ENCODE measurements at places on chromosomes 11 and 22.

- peak; percentile 29 for DNase-seq
Measured at GRCh38 chr11:9662273-9662672, 1.6 kb upstream of the SWAP70 start.

DNA sequence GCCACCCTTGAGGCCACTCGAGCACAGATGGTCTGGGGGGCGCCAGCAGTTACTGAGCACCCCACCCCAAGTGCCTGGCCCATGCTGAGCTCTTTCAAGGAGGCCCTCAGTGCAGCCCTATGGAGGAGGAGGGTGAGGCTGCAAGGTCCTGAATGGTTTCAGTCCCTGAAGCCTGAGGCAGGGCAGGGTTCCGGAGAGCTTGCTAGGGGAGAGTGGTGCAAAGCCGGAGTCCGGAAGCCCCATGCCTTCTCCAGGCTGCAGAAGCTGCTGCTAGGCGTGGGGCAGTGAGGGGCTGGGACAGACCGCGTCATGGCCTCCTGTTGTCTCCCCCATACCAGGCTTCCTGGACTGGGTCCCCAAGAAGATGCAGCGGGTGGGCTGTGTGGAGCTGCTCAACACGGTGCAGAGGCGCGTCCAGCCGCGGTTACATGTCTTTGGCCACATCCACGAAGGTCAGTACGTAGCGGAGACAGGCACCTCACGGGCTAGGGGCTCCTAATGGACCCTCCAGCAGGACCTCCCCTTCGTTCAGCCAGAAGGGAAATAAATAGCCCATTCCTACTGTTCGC, 90.6 kb downstream of the MPPED1 start:
- no peak for DNase-seq

DNA sequence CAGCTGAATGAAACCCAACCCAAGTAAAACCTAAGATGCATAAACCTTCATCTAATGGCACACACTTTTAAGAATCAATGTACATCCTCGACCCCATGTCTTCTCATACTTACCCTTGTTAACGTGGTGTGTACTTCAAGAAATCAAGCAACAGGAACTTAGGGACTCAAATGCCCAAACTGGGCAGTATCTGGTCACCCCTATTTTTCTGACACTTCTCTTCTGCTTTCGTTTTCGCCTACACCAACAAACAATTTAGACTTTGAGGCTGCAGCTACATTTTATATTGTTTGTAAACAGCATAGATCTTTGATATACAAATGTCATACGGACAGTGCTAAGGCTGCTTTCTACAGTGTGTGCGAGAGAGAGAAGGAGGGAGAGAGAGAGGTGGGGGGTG, 1044.0 kb downstream of the NTM start:
- DNase-seq: no peak

GRCh38 chr11:14309425-14310192, 49.4 kb downstream of the RRAS2 start:
- no peak for DNase-seq

DNA sequence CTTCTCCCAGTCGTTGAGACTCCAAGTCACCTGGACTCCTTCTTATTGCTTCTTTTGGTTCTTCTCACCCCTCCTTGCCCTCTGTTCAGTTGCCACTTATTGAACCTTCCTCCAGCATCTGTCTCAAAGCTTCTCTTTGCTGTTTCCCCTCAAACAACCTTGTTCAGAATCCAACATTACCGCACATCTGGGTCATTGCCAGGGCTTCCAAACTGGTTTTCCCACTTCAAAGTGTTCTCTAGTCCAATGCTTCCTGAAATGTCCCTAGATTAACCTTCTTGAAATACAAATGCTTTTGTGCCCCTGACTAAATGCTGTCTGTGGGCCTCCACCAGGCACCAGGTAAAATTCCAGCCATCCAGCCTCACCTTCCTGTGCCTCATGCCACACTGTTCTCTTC, 100.8 kb upstream of the TTC12 start:
- no peak for DNase-seq

GRCh38 chr11:64665411-64665821, 57.6 kb downstream of the NRXN2 start:
- DNase-seq: no peak

- peak; percentile 84 for DNase-seq
Measured at GRCh38 chr11:73393479-73394415, 17.5 kb downstream of the RELT start.

GRCh38 chr22:37126882-37127281, 17.4 kb upstream of the TMPRSS6 start:
- no peak for DNase-seq

DNA sequence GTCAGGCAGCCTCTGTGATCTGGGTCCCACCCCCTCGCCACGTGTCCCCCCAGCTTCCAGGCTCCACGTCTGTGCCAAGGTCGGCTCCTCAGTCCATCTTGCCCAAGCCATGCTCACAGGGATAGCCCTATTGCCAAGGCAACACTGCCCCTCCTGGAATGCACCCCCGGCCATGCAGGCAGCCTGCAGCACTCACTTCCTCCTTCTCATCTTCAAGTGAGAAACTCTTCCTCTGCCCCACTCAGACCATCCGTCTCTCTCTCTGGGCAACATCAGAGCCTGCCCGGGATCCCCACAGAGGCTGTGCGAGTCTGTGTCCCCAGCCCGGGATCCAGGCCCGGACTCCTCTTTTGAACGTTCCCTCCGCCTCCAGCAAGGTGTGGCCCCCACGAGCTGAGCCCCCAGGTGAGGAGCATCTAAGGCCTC, 852.3 kb downstream of the BRD1 start:
- no peak for DNase-seq

DNA sequence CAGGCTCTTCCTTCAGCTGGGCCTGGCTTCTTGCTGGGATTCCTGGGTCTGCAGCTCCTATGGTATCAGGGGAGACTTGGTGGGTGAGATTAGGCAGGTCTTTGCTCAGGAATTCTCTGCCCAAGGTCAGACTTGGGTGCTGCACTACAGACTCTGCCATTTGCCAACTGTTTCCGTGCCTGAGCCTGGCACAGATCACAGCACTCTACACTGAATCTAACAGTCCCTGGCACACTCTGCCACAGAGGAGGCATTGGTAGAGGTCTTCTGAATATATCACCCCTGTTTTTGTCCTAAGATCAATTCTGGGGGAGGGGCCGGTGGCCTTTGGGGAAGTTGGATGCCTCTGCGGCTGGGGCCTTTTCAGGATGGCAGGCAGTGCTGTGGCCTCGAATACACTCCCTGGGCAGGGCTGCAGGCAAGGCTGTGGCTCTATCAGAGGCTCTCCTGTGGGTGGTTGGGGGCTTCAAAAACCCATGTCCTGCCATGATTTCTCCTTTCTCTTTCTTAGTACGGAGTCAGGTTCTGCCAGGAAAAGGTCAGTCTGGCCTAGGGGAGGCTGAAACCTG, 115.0 kb upstream of the NARS2 start:
- no peak for DNase-seq

DNA sequence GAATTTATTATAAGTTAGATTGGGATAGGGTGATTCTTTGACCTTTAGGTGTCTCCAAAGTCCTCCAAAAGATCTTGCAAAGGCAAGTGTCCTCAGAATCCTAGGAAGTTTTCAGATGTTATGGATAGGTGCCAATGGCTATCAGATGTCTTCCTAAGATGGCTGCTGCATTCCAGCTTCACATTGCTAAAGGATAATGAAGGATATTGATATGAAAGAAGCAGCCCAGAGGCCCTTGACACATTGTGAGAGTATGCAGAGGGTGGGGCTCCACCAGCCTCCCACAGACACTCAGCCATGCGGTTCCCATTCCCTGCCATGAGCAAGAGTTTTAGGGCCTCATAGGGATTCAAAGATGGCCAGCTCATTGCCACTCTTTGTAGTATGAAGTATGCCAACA, 22.3 kb upstream of the GLYATL2 start:
- peak; percentile 55 for DNase-seq

DNA sequence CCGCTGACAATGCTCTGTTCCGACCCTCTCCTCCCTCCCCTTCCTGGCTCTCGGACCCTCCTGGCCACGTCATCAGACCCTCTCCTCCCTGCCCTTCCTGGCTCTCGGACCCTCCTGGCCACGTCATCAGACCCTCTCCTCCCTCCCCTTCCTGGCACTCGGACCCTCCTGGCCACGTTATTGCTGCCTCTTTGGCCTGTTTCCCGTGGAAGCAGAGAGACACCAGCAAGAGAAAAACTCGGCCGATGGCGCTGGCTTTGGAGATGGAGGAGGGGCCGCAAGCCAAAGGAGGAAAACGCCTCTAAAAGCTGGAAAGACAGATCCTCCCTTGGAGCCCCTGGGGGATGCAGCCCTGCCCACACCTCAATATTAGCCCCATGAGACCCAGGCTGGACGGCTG, 463.3 kb downstream of the BRD1 start:
- DNase-seq: no peak

DNA sequence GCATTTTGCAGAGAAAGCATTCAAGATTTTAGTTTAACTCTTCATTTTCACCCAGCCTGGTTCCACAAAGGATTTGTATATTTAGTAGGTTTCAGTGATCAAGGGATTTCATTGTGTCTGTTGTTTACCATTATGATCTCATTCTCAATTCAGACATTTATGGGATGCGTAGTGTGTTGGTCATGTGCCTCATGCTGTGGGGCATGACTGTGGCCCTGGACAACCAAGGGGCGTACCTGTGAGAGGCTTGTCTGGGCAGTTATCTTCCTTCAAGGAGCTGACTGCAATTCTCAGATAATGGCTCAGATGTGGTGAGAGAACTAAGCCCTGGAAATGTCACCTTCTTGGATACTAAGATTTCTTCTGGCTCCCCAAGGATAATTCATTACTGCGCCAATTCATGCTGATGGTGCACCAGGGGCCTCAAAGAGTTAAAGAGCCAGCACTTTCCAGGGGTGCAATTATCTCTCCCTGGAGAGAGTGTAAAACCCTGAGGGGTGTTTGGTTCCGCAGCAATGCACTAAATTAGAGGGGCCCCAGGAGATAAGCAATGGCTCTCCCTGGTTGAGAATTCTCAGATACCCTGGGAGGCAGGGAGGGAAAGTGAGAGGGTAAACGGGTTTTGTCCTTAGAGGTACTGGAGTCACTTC, 32.2 kb downstream of the SLC6A5 start:
- no peak for DNase-seq

GRCh38 chr11:74636630-74637184, 44.3 kb downstream of the POLD3 start:
- peak; percentile 81 for DNase-seq

DNA sequence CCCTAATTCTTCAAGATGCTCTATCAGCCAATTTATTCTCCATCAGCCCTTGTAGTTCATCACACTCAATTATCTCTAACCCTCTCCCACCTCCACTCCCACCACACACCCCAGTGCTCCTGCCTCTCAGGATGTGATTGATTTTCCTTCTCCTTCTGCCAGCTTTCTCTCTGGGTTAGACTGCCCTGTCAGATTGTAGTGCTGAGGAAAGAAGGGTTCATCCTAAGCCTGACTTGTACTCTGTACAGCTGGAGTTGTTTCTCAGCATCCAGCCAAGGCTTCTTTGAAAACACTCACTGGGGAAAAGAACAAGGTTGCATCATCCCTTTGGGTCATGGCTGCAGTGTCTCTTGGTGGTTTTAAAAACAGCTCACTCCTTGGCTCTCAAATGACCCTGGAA, 61.2 kb downstream of the CECR2 start:
- no peak for DNase-seq

DNA sequence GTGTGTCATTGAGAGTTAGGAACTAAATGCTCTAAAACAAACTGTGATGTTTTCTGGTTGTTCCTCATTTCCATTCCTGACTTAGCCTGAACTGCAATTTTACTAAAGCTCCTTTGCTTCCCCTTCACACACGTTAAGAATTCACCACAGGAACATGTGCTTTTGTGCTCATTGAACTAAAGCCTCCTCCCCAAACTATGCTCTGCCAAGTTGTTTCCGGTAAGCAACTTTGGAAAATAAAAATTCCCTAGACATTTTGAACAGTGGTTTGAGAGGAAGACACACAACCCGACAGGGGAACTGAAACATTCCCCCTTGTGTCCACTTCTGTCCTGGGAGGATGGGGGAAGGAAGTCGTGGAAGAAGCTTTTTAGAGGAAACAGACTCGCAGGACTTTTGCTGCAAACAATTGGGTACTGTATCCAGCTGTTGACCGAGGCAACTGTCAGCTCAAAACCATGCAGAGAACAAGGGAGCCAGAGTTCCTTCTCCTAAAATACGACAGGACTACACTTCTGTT, 66.9 kb downstream of the GAB2 start:
- peak; percentile 42 for DNase-seq

- no peak for DNase-seq
Measured at GRCh38 chr22:40199223-40199622, 21.5 kb downstream of the TNRC6B start.

DNA sequence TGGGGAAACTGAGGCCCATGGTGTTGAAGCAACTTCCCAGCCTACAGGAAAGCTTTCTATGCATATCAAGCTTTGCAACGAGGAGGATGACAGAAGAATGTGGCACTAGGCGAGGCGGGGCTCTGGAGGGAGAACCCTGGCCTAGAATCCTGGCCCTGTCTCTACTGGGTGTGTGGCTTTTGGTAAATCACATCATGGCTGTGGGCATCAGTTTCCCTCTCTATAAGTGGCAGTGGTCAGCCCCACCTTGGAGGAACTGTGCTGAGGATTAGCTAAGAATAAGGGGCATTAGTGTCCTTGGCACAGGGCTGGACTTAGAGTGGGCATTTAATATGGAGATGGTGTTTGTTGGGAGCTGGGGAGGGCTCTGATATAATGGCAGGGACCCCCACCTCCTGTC, 122.6 kb upstream of the CRYBB3 start:
- DNase-seq: no peak

- no peak for DNase-seq
Measured at GRCh38 chr22:23364389-23364788, 184.1 kb downstream of the BCR start.

GRCh38 chr22:39449708-39450107, 7.1 kb upstream of the MGAT3 start:
- DNase-seq: no peak

DNA sequence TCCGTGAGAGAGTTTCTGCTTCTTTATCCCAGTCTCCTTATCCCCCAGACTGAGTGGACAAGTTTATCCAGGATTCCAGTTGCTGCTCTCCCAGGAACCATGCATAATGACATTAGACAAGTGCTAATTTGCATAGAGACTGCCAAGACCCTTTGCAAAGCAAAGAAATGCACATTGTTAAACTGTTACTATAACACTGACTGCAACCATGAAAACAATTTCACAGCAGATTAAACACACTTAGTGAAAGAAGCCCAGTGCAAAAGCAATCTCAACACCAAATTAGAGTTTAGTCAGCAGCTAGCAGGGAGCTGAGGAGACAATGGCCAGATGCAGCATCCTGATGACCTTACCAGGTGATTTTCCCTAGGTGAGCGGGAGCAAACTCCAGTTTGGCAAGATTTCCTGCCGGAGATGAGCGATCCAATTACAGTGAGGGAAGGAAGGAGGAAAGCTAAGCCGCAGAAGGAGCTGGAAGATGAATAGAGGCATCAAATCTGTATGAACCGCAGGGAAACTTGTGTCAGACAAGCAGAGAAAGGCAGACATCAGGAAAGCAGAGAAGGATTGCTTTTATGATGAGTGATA, 273.8 kb upstream of the B3GAT1 start:
- no peak for DNase-seq

DNA sequence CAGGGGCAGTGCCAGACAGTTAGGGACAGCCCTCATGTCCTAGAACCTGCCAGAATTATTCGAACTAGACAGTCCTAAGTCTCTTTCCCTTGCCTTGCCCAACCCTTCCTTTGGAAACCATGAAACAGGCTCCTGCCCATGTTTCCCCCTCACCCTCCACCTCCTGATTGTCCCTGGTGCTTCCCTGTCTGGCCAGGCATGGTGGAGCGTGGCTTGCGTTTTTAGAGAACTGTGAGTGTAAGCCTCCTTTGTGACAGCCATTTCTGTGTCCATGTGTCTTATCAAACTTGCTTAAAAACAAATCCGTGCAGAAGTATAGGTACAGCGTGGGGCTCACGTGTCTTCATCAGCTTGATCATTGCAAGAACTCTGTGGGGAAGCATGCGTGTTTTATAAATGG, 54.9 kb downstream of the MPPED1 start:
- DNase-seq: no peak

- no peak for DNase-seq
Measured at GRCh38 chr11:67264877-67265632, 1.2 kb upstream of the GRK2 start.
